Suppressor macrophage treated with lipopolysaccharide for 1 hour (primary cell): ENCODE measurements at places on chromosomes 2 and 18.
A peak's percentile ranks its signal among the peaks of the same experiment; 100 is the strongest.

DNA sequence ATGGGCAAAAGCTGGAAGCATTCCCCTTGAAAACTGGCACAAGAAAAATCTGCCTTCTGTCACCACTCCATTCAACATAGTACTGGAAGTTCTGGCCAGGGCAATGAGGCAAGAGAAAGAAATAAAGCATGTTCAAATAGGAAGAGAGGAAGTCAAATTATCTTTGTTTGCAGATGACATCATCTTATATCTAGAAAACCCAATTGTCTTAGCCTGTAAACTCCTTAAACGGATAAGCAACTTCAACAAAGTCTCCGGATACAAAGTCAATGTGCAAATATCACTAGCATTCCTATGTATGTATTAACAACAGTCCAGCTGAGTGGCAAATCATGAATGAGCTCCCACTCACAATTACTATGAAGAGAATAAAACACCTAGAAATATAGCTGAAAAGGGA lies 1579.3 kb downstream of the SUCLG1 start:
- no peak for DNase-seq

DNA sequence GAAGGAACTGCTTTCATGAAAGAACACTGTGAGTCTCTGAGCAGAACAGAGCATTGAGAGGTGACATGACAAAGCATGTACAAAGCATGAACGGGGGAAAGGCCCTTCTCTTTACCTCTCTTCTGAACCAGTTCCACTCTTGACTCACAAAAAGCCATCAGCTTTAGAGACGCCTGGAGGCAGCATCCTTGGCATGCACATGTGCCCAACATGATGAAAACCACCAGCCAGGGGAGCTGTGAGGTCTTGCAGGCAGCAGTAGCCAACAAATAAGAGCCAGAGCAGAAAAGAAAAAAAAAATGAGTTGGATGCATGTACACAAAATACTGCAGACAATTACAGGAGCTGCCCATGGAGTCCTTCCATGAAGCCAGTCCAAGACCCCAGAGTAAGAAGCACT lies 95.5 kb upstream of the AGAP1 start:
- DNase-seq, result no peak

GRCh38 chr2:153004627-153005026 lies 286.2 kb downstream of the ARL6IP6 start:
- no peak for DNase-seq

GRCh38 chr2:39311469-39311868 lies 67.7 kb upstream of the CDKL4 start:
- no peak for DNase-seq

GRCh38 chr2:118056165-118056534 lies 32.1 kb upstream of the INSIG2 start:
- peak; percentile 66 for DNase-seq

GRCh38 chr2:144950899-144951560 lies 431.1 kb upstream of the ZEB2 start:
- peak; percentile 45 for DNase-seq

GRCh38 chr2:159051661-159052060 lies 83.2 kb downstream of the TANC1 start:
- DNase-seq, result no peak

- DNase-seq, result no peak
Measured at GRCh38 chr2:134312482-134312881, 58.6 kb downstream of the MGAT5 start.

DNA sequence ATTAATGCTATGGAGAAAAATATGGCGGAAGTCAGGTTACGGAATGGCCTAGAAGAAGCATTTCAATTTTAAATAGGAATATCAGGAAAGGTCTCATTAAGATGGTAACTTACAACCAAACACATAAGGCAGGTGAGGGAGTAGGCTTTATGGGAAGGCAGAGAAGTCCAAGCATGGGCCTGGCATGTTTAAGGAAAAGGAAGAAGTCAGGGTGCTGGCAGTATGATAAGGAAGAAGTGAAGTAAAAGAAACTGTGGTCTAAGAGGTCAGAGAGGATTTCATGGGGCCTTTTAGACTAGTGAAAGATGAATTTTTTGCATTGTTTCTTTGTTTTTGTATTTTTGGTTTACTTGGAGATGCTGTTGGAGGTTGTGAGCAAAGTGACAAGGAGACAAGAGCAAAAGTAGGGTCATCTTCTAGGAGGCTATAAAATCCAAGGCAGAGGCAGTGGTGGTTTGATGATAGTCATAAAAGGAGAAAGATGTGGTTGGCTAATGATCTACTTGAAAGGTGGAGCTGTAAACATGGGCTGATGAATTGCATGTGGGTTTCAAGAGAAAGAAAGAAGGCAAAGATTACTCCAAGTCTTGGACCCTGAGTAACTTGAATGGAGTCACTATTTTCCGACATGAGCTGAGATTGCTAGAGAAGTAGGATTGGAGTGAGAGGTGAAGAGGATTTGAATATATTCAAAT lies 354.3 kb downstream of the GPD2 start:
- no peak for DNase-seq

DNA sequence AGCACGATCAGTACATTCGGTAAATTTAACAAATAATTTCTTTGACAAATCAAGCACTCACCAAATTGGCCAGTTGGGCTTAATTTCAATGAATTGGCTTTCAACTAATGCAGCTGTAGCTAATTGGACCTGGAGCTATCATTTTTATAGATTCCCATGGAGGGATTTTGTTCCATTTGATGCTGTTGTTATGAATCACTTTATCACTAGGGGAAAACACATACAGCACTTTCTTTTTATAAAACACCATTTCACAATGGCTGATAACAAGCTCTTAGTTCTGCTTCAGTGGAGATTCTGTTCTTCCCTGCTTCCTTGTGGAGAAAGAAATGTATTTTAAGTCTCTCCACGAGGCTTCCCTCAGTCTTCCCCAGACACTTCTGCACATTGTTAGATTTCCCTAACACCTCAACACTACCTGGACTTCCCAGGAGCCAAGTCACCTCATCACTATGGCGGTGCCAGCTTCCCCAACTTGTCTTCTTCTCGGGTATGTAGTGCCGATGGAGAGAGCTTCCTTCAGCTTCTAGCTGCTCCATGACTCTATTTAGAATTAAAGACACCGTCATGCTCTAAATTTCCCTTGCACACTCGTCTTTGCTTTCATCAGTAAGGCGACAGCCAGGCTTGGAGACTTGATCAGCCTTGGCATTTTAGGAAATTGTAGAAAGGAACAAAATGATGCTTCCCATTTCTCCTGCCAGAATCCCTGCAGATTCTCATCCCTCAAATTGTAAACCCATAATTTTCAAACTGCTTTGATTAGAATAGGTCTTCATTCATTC lies 72.0 kb downstream of the INPP5D start:
- DNase-seq, result no peak

GRCh38 chr2:55827855-55828254 lies 95.7 kb downstream of the EFEMP1 start:
- no peak for DNase-seq

DNA sequence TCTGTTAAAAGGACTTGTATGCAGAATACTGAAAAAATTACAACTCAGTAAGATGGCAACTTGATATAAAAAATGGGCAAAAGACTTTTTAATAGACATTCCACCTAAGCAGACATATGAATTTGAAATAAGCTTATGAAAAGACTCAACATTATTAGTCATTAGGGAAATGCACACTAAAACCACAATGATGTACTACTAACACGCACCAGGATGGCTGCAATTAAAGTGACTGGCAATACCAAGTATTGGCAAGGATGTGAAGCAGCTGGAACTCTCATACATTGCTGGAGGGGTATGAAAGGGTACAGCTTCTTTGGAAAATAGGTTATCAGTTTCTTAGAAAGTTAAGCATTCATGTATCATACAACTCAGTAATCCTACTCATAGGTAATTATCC lies 3.2 kb upstream of the ENOSF1 start:
- DNase-seq, result peak; percentile 33

- no peak for DNase-seq
Measured at GRCh38 chr18:59202258-59202820, 17.6 kb upstream of the GRP start.

DNA sequence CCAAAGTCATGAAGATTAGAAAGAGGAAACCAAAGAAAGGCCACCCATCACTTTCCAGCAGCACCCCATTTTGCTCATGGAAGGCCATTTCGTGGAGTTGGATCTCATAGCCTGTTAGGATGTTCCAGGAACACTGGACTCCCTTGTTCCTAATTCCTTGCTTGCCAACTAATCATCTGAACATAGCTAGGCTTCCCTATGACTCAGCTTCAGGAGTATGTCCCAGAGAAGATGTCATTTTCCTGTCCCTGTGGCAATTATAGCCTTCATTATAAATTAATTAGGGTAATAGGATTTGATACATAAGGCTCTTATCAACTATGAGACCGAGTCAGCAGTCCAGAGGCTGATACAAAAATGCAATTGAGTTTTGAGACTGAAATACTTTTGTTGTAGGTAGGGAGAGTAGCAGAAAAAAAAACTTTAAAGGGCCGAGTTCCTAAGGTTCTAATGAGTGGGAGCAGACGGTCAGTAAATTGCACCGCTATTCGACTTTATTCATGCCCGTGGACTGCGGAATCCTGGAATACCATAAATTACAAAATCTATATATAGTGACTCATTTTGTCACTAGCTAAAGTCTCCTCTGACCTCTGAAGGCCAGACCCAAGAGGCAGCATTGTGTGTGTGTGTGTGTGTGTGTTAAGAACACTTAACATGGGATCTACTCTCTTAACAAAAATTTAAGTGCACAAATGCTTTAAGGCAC lies 311.8 kb downstream of the FBXO15 start:
- DNase-seq, result no peak

GRCh38 chr18:23107718-23108117 lies 27.6 kb upstream of the CABLES1 start:
- DNase-seq, result no peak

DNA sequence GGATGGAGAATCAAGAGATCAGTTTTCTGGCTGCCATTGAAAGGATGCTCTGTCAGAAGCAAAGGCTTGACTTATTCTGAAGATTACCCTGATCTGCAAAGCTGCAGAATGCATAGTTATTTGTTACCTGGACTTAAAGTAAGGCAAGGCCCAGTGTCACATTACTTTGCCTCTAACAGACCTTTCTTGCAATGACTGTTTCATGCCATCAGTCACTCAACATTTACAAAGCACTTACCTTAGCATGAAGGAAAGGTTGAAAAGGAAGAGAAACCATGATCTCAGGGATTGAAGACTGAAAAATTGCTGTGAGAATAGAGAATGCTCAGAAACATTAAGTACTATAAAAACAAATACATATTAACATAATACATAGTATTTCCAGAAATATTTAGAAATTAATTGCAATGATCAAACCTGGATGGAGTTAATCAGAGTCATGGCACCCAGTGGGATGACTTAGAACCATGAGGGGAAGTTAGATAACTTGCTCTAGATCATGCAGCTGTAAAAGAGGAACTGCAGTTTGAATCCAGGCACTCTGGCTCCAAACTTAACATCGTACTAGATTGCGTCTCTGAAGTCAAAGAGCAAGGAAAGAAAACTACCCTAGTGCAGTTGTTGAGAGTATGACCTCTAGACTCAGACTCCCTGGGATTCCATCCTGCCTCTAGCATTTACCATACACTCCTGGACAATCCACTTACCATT lies 26.5 kb upstream of the FAM117B start:
- DNase-seq, result peak; percentile 64

- no peak for DNase-seq
Measured at GRCh38 chr2:23100406-23100805, 284.6 kb upstream of the KLHL29 start.

GRCh38 chr18:63067939-63068338 lies 251.6 kb downstream of the BCL2 start:
- no peak for DNase-seq

DNA sequence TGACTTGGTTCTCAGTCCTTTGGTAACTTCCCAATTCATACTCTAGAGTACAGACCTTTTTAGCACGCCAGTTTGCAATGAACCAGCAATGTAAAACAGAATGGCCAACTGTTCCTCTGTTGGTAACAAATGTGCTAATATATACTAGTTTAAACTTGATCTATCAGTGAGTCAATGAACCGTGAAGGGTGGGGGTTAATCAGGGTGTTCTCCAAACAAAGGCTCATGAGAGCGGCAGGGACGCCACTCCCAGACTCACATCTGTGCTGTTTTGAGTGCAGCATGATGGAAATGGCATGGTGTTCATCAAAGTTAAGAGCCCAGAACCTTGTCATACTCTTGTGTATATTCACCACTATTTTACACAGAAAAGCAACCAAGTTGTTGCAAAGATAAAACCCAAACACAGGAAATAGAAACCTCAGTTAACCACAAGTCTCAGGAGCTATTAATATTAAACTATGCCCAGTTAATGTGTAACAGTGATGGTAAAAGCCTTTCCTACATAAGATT lies 70.3 kb downstream of the CERKL start:
- DNase-seq, result no peak

GRCh38 chr2:223853425-223853837 lies 16.0 kb upstream of the AP1S3 start:
- DNase-seq, result no peak

DNA sequence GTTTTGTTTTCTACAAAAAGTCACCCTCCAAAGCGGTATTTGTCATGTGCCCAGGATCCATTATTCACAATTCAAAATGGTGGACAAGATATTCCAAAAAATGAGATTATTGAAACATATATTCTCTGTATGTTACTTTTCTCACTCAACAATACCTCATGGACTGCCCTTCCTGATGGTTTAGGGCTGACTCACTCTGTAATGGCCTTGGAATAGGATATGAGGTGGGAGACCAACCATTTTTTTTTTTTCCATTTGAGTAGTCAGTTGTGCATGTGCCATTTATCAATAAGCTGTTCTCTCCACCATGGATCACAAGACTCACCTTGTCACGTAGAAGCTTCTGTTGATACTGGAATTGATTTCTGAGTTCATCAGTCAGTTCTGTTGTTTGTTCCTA lies 64.5 kb downstream of the LYPD6 start:
- no peak for DNase-seq

- peak; percentile 51 for DNase-seq
Measured at GRCh38 chr2:186554850-186555671, 34.8 kb upstream of the ITGAV start.

DNA sequence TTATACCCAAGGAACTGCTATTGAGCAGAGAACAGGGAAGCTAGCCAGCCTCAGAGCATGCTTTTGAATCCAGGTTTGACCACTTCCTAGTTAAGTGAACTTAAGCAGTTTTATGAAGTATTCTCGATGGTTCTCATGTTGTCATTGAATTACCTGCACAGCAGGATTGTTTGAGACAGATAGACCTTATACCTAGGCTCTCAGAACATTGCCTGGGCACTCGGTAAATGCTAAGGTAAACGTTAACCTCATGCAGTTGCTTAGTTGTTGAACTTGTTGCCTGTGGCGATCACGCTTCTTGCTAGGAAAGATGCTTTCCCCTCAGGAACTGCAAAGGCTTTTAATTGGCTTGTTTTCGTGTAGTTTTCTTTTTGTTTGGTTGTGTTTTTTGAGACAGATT lies 34.0 kb upstream of the CHMP1B start:
- no peak for DNase-seq
